ENCODE measurements at places on chromosomes 1 and 21.

DNA sequence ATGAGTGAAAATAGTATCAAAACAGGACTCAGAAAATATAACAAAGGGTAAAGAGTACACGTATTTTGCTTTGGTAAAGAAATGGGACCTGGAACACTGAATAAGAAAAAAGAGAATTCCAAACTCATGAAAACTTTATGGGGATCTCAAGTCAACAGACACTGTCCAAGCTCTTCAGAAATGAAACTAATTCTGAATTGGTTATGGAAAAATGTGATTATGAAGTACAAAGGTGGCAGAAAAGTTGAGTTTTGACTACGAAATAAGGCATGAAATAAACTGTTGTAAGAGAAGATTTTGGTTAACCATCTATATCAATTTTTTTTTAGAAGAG, 8.4 kb downstream of the EGLN1 start:
- DNase-seq: no peak

DNA sequence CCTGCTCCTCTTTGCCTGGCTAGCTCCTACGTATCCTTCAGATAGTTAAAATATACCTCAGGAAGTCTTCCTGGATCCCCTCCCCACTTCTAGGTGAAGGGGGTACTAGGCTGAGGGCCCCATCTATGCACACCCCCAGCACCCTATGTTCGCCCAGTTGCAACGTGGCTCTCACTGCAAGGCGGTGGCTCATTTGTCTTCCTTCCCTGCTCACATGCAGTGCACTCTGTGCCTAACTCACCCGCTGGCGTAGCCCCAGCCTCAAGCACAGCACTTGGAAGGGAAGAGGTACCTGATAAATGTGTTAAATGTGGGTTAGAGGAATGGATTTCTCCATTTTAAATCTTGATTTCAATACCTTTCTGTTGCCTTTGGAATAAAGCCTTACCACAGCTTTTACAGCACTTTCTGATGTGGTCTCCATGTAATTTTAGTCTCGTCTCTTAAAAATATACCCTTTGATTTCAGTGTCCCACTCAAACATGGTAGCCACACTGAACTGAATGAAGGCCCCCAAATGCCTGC, 39.3 kb downstream of the L1TD1 start:
- no peak for DNase-seq

DNA sequence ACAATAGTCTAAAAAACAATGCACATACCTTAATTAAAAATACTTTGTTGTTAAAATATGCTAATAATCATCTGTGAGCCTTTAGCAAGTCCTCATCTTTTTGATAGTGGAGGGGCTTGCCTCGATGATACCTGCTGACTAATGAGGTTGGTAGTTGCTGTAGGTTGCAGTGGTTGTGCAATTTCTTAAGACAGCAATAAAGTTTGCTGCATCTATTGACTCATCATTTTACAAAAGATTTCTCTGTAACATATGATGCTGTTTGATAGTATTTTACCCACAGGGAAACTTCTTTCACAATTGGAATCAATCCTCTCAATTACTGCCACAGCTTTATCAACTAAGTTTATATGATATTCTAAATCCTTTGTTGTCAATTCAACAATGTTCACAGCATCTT, 7.6 kb downstream of the C1orf87 start:
- no peak for DNase-seq

DNA sequence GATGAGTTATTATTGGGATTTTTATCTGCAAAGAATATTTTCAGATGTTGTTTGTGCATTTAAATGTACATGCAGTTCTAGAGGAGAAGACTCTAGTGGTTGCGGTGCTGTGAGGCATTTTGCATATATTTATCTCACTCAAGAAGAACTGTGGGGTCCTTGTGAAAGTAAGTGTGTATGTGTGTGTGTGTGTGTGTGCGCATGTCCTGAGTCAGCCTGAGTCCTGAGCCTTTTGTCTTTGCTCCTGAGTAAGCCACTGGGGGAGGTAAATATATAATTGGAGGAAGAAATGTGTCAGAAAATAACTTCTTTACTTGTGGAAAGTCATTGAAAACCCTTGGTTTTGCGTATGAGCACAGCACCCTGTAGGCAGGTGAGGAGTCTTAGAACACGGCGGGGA, 55.6 kb upstream of the CD34 start:
- DNase-seq: no peak

- DNase-seq: no peak
These were observed 26.8 kb downstream of the IFFO2 start for GRCh38 chr1:18929686-18930085.

- DNase-seq: no peak
These were observed 54.0 kb downstream of the RAVER2 start for GRCh38 chr1:64798872-64799271.

GRCh38 chr1:162678439-162678838, 46.2 kb downstream of the DDR2 start:
- DNase-seq: peak; percentile 34

DNA sequence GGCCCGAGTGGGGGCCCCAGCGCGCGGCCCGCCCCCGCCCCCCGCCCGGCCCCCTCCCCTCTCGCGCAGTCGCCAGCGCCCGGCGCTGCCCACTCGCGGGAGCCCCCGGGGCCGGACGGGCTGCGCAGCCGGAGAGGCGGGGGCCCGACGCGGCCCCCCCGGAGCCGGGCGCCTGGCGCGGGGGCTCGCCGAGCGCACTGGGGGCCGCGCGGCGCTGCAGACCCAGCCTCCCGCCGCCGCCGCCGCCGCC, 146 bp upstream of the ZNF362 start:
- DNase-seq: no peak

GRCh38 chr1:105101261-105101660, 1351.6 kb downstream of the AMY1C start:
- no peak for DNase-seq

DNA sequence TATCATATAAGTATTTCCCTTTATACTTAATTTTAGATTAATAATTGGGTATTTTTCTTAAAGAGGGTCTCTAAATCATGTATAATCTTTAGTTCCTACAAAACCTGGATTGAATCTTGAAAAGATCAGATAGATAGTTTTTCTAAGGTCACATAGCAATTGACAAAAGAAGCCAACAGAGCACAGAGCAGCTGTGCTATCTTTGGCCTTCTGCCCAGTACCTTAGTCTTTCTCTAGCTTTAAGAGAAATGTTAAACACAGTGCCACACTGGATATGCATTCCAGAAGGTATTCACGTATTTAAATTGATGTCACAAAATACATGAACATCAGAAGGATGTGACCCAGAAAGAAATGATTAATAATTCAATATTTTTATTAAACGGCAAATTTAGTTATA, 86.8 kb downstream of the C21orf91 start:
- DNase-seq: no peak

- DNase-seq: no peak
These were observed 37.1 kb downstream of the EEIG2 start for GRCh38 chr1:108597041-108597440.

- no peak for DNase-seq
These were observed 35.7 kb upstream of the USP1 start for GRCh38 chr1:62401034-62401760.

DNA sequence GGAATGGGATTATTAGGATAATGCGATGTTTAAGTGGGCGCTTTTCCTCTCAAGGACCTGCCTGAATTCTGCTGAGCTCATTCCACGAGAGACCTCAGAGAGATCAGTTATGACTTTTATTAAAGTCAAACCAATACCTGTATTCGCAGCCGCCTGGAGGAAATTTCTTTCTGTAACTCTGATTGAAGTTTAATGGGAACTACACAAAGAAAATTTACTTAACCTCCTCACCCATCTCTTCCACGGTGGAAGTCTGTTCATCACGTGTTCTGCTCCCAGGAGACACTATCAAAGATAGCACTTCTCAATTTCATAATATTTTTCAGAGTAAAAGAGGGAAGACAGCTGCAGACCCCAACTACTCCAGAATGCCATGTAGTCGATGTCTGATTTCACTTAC, 334.7 kb upstream of the POU3F1 start:
- DNase-seq: no peak

DNA sequence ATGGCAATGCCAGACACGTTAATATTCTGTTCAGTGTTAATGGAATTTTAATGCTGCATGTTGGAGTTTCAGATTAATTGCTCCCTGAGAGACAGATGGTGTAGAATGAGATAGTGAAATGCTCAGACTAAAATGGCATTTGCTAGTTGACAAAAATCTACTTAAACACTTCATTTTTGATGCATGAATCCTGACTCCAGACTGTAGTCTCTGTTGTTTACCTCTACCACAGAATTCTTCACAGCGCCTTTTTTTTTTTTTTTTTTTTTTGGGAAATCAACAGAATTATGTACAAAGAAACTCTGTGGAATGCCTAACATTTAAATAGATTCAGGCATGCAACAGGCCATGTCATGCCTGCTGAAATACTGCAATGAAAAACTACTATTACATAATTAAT, 111.3 kb downstream of the PLPPR5 start:
- no peak for DNase-seq

- DNase-seq: no peak
These were observed 45.9 kb downstream of the KLHDC7A start for GRCh38 chr1:18526436-18527275.

GRCh38 chr1:180540697-180541594, 17.8 kb upstream of the OVAAL start:
- DNase-seq: no peak

DNA sequence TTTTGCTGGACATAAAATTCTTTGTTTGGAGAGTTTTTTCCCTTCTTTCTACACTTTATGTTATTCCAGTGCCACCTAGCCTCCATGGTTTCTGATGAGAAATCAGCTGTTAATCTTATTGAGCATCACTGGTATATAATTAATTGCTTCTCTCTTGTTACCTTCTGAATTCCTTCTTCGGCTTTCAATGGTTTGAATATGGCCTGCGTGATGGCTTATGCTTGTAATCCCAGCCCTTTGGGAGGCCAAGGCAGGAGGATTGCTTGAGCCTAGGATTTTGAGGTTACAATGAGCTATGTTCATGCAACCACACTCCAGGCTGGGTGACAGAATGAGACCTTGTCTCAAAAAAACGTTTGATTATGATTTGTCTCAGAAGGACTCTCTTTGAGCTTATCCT, 13.0 kb upstream of the CNIH4 start:
- no peak for DNase-seq

DNA sequence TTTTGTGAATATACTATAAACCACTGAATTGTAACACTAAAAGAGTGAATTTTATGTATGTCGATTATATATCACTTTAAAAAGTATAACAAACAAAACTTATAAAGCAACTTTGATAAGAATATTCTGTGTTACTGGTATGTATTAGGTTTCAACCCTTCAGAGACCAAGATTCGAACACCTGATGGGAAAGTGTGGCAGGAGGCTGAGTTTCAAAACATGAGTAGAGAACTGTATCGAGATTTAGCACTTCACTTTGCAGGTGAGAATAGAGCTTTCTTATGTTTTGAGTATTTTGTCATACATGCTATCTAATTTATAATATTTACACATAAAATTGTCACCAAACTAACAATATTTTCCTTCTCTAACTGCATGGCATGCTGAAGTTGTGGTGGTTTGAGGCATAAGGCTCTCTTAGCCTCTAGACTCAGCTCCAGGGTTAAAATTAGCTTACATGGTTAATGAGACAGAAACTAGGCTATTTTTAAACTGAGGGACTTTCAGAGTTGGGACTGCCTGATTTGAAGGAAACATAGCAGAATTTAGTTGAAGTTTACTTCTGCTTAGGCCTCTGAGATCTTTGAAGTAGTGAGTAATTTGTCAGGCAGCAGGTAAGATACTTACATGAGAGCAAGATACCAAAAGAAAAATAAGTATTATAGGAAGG, 48.6 kb downstream of the CEP350 start:
- DNase-seq: no peak

DNA sequence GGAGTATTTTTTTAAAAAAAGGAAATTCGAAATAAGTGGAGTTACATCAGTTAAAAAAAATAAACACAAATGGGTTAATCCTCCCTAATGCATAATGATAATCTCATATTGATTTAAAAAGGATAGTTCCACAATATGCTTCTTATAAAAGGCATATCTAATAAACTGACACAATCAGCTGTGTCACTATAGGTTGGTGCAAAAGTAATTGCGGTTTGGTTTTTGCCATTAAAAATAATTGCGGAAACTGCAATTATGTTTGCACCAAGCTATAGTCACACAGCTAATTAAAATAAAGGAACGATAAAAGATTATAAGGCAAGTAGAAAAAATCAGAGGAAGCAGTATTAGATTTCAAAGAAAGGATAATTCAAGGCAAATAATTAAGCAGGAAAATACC, 21.0 kb upstream of the IFI44L start:
- DNase-seq: no peak

DNA sequence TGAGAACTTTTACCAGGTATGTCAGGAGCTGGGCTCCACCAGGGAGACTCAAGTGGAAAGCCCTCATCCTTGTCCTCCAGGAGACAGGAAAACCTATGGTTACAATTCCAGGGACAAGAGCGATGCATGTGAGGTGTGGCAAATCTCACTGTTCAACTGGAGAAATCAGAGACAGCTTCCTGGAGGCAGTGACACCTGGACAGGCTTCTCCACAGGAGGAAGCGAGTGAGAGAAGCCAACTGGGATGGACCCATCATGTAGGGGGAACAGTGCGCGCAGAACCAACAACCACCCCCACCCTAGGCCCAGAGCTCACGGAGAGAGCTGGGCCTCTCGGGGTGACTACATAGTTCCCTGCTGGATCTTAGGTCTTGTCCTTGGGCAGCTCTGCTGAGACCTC, 5.6 kb upstream of the SLX9 start:
- no peak for DNase-seq

GRCh38 chr1:33280091-33280661, 23.9 kb downstream of the ZNF362 start:
- DNase-seq: no peak

DNA sequence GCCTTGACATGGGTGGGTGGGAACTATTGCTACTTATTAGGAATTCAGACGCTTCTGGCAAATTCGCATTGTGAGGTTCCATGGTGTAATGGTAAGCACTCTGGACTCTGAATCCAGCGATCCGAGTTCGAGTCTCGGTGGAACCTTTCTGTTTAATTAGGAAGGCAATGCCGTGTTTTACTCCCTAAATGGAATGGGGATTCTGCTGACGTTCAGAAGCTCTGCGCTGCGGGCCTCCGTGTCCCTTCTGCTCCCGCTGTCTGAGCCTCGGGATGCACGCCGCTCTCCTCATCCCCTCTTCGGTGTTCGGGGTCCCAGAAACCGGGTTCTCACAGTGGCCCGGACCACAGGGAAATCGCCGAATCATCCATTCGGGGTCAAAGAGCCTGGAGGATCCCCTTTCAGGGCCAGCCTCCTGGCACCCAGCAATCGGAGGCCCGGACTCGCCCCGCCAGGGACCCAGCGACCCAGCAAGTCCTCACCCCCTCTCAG, 280.3 kb downstream of the FAM72C start:
- peak; percentile 22 for DNase-seq

DNA sequence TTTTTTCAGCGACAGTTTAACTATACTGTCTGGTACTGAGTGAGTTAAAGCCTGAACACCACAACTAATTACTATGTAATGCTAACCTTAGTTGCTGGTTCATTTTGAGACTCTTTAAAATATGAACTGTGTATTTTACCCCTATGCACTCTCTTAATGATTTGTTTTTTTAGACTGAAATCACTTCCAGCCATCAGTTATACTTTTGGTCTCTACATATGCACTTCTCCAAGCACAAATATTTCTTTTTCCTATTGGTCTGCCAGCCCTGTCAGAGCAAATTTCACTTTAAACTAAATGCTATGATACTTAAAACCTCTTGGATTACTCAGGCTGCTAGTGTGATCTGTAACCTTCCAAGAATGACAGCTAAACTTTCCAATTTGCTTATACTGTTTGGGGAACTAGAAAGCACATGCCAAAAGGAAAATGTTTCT, 38.1 kb upstream of the SCYL3 start:
- DNase-seq: no peak

- DNase-seq: no peak
These were observed 18.8 kb upstream of the PHLDA3 start for GRCh38 chr1:201487742-201488141.

Data from HCT116 (cell line).